ENCODE measurements at places on chromosomes 16 and 17.

DNA sequence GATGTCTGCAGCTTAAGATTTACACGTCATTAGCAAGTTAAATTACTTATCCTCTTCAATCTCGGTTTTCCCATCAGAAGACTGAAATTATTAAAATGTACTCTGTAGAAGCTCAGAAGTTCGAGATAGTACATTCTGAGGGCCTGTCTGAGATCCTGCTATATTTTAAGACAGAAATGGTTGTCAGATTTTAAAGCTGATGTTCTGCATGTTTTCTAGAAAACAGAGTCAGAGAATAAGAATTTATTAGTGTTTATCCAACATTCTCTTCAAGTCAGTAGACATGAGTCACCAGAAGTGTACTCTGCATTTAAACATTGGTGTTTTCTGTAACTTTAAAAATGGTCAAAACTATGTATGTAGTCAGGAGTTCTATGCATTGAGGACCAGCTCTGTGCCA lies 155.2 kb upstream of the MYOCD start:
- no peak for DNase-seq

DNA sequence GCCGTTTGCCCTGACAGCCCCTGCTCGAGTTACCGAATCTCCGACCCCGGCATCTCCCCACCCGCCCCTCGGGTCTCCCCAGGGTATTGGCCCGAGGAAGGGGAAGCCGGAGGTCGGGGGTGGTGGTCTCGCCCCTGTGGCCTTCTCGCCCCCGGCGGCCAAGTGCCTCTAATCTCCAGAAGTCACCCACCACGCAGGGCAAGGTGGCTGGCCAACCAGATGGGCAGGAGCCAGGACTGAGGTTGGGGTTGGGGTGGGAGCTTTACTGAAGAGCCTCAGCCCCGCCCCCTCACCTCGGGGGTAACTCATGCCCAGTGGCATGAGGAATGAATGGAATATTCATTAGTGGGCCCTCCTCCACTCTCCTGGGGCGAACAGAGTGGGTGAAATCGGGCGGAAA lies 637 bp downstream of the DHRS11 start:
- peak; percentile 10 for DNase-seq

DNA sequence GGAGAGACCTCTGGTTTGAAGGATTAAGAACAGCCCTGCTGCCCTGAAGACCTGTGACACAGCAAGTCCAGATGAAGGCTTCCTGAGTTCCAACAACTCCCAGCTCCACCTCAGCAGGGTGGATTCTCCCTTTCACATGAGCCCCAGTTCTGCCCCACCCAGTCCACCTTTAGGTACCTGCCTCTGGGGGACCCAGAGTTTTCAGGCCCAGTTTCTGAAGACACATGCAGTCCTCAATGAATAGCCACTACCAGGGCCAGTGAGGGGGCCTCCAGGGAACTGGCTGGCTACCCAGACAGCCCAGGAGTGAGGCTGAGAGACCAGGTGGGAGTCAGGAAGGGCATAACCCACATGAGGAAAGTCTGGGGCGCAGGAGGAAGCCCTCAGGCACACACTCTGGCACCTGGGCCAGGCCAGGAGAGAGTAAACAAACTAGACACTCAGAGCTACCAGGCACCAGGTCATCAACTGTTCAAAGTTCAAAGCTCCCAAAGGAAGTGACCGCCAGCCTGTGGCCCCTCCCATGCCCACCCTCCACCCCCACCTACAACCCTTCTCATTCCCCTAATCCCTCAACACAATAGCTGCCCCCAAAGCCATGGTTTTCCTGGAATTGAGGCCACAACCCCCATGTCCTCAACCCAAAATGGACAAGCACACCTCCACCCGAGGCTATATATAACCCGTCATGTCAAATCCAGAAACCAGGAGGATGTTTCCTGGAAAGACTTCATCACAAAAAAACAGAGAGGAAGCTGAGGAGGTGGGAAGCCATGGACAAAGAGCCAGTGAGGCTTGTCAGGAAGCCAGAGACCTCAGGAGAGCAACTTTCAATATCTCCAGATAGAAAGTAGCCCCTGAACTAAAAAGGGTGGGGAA lies 2.1 kb downstream of the MYO18A start:
- DNase-seq, result no peak

DNA sequence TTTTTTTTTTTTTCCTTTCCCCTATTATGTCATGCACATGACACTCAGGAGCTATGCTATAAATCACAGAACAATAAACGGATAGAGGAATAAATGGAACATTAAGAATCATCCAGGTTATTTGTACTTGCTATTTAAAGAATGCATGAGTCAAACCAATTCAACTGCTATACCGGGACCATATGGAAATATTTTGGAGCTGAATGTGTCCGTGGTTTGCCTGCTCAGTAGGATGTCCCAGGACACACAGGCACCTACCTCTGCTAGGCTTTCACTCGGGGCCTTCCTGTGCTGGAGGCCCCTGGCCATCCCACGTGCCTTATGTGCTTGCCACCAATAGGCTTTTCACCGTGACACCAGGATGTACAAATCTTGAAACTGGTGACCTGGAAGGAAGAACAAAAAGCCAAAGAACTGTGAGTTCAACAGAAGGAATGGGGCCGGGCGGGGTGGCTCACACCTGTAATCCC lies 15.3 kb upstream of the SEC14L1 start:
- no peak for DNase-seq

DNA sequence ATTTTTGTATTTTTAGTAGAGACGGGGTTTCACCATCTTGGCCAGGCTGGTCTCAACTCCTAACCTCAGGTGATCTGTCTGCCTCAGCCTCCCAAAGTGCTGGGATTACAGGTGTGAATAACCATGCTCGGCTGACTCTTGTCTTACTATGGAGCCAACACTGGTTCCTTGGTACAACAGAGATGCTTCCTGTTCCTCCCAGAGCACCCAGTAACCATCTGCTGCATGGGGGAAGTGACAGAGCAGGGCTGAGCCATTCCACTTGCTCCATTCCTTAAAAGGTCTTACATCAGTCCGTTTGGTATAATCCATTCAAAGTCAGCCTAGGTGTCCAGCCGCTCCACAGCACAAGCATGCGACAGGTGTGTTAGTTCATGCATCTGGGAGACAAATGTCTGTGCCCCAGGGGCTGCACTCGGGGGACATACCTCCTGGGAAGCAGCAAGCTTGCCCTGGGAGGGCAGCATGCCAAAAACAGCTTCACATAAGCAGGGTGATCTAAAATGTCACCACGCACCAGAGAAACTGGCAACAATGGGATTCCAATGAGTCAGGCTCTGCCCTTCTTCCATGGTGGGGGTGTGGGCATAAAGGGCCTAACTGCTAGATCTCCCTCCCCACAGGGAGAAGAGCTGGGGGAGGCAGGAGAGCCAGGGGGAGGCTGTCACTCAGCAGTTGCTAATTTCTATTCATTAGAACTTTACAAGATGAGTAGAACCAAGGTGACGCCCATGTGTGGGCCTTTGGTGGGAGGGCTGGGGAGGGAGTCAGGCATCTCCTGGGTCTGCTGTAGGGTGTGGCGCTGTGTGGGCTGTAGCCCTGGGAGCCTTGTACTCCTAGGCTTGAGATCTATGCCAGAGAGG lies 35.5 kb downstream of the PIPOX start:
- DNase-seq, result peak; percentile 33

DNA sequence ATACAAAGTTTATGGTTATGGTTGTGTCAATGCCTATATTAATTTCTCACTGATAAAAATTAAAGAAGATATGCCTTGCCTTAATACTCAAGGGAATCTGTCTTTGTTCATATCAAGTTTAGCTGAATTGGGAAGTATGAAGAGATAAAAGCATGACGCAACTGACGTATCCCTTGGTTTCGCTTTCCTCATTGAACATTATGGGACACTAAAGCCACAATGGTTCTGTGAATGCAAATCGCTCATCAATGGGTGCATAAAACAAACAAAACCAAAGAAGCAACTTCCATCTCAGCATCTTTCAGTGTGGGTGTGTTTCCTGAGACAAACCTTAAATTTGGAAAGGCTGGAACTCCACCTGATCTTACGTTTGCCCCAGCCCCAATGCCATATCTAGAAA lies 108.2 kb downstream of the NPIPB5 start:
- DNase-seq, result peak; percentile 41

GRCh38 chr17:2241823-2242222 lies 61.8 kb downstream of the SMG6 start:
- DNase-seq, result no peak

- no peak for DNase-seq
Measured at GRCh38 chr17:79033741-79034501, 10.0 kb downstream of the C1QTNF1 start.

DNA sequence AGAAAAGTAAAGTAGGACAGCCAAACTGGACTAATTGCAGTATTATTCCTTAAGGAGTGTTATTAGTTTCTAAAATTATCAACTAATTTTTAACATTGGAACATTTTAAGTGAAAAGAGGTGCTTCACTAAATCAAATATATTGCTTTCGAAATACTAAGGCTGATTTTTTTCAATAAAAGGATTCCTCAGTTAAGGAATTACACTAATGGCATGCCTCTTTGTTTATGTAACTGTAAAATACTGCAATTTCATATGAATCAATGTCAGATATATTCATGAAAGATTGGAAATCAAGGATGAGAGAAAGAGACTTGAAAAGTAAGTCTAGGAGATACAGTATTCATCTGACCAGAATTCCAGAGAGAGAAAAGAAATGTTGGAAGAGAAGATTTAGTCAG lies 129.8 kb downstream of the TANC2 start:
- DNase-seq, result no peak

- DNase-seq, result no peak
Measured at GRCh38 chr16:87271256-87271655, 45.9 kb downstream of the C16orf95 start.

- peak; percentile 66 for DNase-seq
Measured at GRCh38 chr16:49281843-49282642, 405 bp upstream of the CBLN1 start.

- no peak for DNase-seq
Measured at GRCh38 chr17:63039899-63040602, 74.0 kb downstream of the TANC2 start.
